NCI-H1930 (cell line): ENCODE measurements at places on chromosomes 3 and 15.

DNA sequence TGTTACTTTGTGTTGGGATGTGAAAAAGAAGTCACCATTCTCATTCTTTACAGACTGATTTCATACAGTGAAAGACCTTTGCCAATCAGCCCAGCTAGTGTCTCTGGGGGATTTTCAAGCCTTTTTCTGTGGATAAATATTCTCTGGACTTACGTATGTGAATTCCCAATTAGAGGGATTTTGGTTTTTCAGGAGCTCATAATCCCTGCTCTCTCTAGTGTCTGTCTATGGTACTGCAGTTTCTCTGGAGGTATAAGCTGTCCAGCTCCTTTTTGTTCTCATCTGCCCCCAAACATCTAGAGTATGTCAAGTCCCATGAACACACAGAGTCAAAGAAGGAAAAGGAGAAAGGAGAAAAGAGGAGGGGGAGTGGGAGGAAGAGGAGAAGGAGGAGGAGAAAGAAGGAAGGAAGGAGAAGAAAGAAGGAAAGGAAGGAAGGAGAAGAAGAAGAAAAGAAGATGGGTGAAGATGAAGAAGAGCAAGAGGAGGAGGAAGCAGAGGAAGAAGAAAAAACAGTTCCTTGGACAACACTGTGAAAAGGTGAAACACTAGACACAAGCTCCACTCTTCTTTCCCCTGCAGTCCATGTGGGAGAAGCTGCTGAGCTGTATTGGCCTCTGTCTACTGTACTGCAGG is 218.6 kb downstream of the GREM1 start:
- no peak for DNase-seq

DNA sequence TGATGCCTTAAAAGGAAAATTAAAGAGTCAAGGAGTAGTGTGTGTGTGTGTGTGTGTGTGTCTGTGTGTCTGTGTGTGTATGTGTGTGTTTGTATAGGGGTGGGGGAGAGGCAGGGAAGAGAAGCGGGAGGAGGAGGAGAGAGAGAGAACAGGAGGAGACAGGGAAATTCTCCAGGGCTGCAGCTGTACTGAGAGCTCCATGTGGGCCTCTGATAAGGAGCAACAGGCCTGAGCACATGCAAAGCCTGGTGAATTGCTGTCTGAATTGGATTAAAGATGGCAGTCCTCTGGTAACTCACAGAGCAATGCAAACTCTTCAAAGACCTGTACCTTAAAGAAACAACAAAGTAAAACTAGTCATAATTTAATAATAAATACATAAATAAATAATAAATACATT is 70.6 kb downstream of the SEMA6D start:
- DNase-seq = no peak

DNA sequence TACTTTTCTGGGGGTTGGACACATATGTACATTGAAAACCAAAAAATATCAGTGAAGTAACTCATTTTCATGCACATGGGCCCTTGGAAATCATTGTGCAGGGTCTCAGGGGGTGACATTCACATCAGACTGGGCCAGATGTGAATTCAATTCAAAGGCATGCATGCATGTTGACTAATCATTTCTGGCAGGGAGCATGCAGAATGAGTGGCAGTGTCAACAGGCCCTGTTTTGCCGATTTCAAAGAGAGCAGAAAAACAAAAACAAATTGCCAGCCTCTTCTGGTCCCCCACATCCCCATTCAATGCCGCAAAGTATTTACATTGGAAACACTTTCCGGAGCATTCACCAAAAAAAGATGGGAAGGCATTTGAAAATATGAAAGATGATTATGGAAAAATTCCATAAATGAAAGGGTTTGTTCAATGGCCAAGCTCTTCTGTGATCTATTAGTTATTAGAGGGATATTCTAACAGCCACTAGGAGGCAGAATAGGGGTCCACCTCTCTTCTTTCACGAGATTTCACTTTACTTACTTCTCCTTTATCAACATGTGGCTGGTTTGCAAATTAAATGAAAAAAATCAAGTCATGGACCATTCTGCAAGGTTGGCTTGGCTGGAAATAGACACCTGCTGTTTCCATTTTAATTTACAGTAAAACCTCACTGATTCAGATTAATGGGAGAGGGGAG is 119.9 kb upstream of the FEZF2 start:
- DNase-seq = no peak

DNA sequence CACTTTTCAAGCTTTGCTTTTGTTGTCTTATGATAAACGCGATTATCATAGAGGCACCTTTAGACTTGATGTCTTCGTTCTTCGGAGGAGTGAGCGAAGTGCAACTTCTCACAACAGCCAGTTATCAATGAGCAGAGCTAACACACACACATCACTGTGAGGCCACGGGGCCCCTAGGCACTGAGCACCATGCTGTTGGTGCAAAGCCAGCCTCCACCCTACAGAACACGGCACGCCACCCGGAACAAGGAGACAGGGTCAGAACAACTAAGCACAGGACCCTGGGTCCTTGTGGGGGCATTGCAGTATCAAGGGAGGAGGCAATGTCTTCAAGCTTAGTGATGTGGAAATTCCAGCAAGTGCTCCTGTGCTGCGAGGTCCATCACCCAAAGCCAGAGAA is 244.5 kb downstream of the OCA2 start:
- DNase-seq = no peak

- DNase-seq = no peak
Measured at GRCh38 chr15:70480196-70480856, 283.0 kb downstream of the UACA start.

DNA sequence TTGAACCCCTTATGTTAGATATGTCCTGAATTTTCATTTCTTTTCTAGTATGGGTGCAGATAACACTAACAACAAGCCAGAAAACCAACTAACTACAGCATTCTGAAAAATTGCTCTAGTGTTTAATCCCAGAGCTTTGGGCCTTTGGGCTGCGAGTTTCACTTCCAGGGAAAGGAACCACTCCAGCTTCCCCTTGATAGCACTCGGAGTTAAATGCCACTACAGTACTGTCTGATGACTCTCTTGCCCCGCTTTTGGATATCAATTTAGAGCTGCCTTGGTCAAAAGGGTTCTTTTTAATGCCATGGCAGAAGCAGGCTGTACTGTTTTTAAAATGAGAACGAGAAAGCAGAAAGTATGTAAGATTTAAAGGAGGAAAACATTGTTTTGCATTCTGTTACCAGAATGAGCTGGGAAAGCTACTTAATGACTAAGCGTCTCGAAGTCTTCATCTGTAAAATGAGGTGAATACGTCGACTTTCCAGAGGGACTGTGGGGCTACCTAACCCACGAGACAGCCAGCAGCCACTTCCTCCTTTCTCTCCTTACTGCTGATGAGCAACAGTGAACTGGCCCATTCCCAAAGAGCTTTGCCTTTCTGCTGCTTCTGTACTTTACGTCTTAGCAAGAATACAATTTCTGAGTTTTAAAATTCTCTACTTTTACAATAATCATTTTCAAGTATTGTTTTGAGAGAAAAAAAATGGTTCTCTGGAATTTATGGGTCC is 299.3 kb upstream of the LYSMD4 start:
- DNase-seq = no peak

DNA sequence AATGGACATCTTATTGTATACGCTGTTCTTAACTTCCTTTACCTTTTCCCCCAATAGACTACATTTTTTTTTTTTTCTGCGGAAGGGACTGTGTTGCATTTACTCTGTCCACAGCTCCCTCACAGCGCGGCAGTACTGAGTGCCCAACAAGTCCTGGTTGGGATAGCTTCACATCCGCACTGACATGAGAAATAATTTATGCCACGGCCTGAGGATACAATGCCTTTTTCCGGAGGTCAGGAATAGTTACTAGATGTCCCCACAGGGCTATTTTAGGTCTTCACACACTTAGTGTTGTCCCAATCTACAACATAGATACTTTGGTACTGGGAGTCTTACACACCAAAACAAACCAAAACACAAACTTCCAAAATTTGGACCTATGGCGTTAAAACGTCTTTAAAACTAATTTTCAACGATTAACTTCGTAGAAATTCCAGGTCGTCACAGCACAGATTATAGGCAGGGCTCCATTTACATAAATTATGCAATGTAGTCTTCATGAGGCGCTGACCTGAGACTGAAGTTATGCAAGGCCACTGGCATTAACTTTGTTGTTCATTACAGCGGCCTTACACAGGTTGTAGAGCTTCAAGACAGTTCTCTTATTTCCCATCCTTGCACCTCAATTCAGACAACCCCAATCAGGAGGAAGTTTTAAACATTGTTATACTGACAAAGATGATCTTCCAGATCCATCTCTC is 989 bp upstream of the PPIB start:
- DNase-seq = no peak

- DNase-seq = no peak
Measured at GRCh38 chr3:168134931-168135330, 39.2 kb upstream of the GOLIM4 start.

- DNase-seq = no peak
Measured at GRCh38 chr3:36557708-36558421, 177.6 kb downstream of the STAC start.

GRCh38 chr15:62858343-62858742 is 184.2 kb upstream of the TPM1 start:
- no peak for DNase-seq

DNA sequence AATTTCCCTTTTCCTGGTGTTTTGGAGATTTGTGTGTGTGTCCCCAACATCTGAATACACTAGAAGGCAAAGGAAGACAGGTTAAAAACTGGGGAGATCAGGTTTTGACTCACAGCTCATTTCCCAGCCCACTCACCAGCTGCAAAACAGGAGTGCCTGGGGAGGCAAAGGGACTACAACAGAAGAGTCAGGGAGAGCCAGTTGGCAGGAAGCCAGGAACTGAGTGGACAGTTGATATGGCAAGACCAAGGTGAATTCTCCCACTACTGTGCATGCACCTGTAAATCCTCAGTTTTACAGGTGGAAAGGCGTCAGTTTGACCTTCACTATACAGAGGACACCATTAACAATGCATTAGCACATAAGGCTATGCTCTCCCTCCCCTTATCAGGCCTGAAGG is 901.5 kb upstream of the SEMA6D start:
- DNase-seq = no peak

DNA sequence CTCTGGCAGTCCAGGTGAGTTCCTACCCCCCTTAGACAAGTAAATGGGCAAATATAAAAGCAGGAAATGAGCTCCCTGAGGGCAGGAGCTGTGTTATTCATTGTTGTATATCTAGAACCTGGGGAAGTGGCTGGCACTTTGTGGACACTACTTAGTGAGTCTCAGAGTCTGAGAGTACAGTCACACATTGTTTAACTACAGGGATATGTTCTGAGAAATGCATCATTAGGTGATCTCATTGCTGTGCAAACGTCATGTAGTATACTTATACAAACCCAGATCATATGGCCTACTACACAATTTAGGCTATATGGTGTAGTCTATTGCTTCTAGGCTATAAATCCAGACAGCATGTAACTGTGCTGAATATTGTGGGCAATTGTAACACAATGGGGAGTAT is 52.4 kb downstream of the DRD3 start:
- no peak for DNase-seq

DNA sequence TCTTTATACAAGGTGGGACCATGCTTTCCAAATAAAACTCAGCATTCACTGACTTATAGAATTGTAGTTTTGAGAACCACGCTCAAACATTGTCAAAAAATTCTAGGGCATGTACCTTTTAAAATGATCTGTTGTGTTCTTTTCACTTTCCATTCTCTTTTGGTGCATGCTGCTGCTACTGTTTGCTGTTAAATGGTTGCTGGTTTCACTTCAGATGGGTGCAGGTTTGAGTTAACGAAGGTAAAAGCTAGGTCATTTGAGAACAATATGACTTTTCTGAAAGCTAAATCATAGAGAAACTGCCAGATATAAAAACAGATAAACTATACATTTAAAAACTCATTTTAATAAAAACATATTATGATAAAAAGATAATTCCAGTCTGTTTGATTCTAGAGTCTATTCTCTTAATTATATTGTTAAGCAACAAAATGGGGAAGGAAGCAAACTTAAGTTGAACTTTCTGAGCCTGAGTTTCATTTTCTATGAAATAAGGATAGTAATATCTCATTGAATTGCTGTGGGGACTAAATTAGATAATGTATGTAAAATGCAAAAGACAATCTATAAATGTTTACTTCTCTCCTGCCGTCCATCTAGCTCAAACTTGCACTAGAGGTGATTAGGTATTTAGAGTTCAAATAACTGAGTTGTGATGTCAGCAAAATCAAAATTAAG is 82.4 kb downstream of the OXSM start:
- no peak for DNase-seq
